ENCODE measurements at places on chromosomes 7 and 10. TPM values are rescaled to one million over a fixed set of nuclear protein-coding genes. Genes with fewer than 3 reads are reported as not detected.

The ANKRD61 gene
- total RNA-seq: not detected

GRCh38 chr10:60576130-60577069, 186.7 kb upstream of the ANK3 start:
- no peak for DNase-seq

- no peak for DNase-seq
Measured at GRCh38 chr10:5617521-5617920, 48.9 kb downstream of the ASB13 start.

DNA sequence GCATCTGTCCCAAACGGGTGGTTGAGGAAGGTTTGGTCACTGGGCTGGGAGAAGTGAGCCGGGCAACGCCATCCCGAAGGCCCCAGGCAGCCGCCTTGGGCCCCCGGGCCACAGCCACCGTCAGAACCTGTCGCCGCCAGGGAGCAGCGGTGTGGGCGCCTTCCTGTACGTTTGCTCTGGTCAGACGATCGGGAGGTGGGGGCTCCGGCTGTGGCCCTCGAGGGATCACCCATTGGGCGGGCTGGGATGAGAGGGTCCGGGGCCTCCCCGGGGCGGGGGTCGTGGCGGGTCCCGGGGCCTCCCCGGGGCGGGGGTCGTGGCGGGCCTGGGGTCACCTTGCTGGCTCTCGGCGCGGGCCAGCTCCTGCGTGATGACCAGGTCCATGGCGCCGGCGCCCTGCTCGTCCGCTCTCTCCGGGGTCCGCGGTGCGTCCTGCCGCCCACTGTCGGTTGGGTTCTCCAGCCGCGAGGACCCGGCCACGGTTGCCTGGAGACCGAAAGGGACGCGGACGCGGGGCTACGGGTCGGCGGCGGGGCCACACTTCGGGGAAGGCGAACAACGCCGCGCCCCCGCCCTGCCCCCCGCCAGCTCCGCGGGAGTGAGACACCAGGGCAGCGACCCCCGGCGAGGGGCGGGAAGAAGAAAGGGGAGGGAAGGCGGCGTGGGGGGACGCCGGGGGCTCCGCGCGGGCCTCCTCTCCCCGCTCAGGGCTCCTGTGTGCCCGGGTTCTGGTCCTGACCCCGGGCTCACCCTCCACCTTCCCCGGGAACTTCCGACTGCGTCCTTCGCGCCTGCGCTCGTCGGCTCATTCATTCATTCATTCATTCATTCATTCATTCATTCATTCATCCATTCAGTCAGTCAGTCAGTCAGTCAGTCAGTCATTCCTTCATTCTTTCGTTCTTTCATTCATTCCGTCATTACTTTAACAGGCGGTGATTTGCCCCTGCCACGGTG, at the start of gene CFAP46:
Gene CFAP46 (minus strand): TSS at position 470 of the 957 bp plus-strand sequence. CDS start 86 bp downstream, at position 384.
- no peak for DNase-seq

The ASL gene
- total RNA-seq: 37.9 TPM
